ENCODE measurements at places on chromosomes 7 and 10.

GRCh38 chr10:74677951-74678350 lies 148.4 kb upstream of the KAT6B start:
- DNase-seq, result no peak

- DNase-seq, result no peak
Measured at GRCh38 chr7:86991093-86991769, 68.2 kb downstream of the ELAPOR2 start.

GRCh38 chr10:3000048-3000447 lies 67.3 kb upstream of the PFKP start:
- no peak for DNase-seq

- no peak for DNase-seq
Measured at GRCh38 chr7:21543528-21544302, 876 bp downstream of the DNAH11 start.

DNA sequence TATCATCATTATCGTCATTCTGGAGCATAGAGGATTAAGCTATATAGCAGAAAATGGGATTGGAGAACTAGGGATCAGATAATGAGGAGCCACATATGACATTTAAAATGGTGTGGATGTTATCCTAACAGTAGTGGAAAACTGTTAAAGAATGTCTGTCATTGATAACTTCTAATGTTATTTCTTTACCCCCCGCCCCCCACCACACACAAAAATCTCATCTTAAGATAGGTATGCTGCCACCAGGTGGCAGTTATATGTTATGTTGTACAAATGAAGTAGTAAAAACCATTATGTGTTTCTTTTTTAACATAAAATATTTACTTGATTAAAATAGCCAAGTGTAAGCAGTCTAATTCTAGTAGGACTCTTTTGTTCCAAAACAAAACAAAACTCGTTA lies 13.0 kb downstream of the AKAP9 start:
- no peak for DNase-seq

GRCh38 chr7:116500078-116500853 lies 728 bp downstream of the CAV2 start:
- DNase-seq, result peak; percentile 53

DNA sequence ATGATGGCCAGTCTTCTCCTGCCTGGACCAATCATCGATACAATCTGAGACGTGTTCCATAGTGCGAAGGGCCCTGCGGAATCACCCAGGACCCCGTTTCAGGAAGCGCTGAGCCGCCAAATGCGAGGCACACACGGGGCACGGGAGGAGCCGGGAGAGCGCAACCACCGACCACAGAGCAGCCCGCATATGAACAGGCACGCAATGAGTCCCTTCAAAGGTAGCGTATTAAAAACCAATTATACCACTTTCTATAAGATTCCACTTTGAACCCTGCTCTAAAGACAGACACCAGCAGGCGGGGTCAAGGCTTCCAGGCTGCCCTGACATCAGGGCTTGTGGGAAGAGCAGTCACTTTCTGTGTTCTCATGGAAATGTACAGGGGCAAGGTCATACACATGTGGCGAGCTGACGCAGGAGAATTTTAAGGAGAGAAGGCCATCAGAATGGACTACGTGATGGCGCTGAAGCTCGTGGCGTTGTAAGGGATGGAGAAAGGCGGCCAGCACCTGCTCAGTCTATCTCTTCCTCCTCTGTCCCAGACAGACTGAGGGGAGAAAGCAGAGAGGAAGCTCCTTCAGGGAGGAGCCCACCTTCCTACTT lies 46.2 kb downstream of the AMZ1 start:
- DNase-seq, result no peak

GRCh38 chr7:131357282-131357880 lies 29.7 kb downstream of the MKLN1 start:
- no peak for DNase-seq

- DNase-seq, result no peak
Measured at GRCh38 chr10:78327778-78328591, 294.3 kb downstream of the RPS24 start.

DNA sequence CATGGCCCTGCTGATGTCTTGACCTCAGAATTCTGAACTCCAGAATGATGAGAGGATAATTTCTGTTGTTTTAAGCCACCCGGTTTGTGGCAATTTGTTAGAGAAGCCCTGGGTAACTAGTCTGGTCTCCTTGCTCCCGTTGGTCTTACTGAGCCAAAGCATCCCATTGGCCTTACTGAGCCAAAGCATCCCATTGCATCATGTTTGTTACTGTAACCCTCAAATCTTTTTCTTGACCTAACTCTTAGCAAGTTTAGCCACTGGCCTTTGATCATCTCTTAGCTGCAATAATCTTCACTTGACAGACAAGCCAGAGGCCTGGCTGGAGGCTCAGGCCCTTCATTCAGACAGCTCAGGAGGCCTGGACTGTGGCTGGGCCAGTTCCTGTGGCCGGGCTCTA lies 21.8 kb downstream of the TBXAS1 start:
- DNase-seq, result no peak

- no peak for DNase-seq
Measured at GRCh38 chr7:124702385-124702784, 63.2 kb downstream of the GPR37 start.

DNA sequence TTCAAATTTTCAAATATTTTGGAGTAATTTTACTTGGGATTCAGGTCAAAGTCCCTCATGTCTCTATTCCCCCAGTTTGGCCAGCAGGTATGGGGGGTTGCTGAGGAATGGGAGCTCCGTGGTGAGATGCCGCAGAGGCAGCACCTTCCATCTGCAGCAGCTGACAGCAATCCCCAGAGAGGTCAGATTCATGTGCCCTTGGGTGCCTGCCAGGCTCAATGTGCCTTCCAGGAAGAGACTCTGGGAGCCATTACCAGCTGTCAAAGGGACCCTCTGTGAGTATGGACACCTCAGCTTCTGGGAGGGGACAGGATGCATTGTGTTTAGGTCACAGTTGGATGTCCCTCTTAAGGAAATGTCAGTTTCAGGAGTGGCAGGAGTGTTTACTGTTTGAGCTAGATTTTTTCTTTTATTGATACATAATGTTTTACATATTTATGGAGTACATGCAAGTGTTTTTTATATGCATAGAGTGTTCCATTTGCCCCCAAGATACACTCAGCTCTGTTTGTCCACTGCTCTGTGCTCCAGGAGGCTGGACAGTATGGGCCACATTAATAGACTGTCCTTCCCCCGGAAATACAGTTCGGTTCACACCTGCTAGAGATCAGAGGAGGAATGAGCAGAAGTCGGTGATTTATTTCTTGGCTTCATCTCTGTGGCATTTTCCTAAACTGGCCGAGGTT lies 75.3 kb upstream of the GRB10 start:
- DNase-seq, result no peak

DNA sequence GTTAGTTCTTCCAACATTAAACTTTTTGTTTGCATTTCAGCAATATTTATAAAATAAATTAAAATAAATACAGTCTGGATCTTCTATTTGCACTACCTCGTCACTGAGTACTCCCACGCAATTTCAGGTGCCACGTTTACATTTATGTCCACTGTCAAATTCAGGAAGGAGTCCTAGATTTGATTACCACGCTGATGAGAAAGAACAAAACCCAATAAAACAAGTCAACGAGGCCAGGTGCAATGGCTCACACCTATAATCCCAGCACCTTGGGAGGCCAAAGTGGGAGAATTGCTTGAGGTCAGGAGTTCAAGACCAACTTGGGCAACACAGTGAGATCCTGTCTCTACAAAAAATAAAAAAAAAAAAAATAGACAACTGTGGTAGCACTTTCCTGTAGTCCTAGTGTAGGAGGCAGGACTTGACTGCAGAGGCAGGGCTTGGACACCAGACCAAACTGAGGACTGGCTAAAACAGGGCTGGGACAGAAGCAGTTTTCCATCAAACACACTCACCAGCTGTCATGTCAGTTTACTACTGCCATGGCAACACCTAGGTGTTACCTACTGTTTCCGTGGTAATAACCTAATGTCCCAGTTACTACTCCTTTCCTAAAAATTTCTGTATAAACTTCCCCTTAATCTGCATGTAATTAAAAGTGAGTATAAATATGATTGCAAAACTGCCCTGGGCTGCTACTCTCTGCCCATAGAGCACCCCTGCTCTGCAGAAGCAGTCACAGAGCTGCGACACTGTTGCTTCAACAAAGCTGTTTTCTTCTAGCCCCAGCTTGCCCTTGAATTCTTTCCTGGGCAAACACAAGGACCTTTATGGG lies 341.7 kb downstream of the PARD3 start:
- no peak for DNase-seq

DNA sequence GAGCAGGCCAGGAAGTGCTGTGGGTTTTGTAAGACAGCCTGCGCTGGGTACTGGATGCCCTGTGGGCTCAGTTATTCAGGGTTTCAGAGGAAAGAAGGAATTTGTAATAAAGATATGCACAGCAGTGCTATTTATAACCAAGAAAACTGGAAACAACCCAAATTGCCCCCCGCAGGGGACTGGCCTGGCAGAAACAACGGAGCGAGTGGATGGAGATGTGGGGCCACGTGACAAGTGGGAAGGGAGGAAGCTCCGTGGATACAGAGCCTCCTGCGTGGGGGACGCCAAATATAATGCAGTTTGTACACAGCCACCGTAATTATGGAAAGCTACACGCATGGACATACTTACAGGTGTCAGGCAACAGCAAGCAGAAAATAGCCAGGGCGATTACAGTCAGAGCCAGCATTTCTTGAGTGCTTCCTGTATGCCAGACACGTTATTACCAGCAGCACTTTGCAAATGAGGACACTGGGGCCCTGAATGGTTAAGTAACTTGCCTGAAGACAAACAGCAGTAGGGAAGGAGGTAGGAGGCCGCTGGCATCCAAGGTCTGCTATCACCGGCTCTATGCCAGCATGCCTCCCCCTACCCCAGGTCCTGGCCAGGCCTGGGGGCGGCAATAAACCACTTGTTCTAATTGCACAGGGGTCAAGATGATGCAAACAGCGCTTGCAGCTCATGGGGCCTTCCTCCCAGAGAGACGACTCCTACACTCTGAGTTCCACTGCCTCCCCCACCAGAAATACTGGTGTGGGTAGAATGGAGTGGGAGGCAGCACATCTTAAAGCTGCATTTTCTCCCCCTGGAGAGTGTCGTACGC lies 8.7 kb upstream of the CAMK2B start:
- DNase-seq, result no peak

GRCh38 chr7:90173127-90173844 lies 19.0 kb downstream of the STEAP1 start:
- DNase-seq, result peak; percentile 28

- no peak for DNase-seq
Measured at GRCh38 chr7:134741907-134742635, 37.4 kb upstream of the CALD1 start.

DNA sequence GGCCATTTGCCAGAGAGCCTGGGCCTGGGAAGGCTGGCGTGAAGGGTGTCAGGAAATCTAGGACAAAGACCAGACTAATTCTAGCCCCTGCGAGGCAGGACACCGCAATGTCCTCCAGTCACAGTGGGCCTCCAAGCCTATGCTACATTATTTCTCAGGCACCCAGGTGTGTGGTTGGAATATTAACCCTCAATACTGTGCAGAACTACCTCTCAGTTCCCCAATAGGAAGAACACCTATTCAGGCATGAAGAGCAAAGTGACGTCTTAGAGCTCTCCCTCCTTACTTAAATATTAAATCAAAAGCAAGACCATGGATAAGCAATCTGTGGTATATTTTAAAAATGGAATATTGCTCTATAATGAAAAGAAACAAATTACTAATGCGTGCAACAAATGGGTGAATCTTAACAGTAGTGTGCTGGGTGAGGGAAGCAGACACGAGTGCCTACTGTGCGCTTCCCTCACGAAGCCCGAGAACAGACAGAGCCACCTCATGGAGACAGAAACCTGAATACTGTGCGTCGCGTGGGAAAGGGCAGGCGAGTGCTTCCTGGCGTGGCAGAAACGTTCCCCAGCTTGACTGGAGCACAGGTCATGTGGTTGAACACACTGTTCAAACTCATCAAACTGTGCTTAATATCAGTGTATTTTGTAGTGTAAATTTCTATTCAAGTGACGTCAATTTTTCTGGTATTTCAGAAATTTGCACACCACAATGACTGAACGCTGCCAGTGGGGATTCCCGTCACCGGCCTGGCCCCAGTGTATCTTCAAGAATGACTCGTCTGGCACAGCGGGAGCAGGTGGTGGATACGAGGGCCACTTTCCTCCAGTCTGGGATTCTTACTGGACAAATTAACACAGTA lies 15.5 kb upstream of the PTPRN2 start:
- DNase-seq, result peak; percentile 27
